ENCODE measurements at places on chromosomes 2 and 18.

DNA sequence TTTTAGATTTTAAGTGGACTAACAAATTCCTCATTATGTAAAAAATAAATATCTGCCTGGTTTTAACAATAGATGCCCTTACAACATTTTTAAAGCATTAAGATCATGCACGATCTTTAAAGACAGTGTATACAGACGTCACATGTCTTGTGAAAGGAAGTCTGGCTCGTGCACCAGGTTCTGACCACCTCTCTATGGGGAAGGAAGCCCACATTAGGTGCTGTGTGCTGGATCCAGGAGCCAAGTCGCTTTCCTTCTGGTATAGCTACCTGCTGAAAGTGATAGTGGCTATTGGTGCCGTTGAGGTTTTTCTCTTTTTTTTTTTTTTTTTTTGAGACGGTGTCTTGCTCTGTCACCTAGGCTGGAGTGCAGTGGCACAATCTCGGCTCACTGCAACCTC lies 116.5 kb downstream of the NCK2 start:
- no peaks in the 10 kb centered on the region for H3K27me3 ChIP-seq
- no peaks in the 10 kb centered on the region for H3K36me3 ChIP-seq
- no peak overlapping the region for H3K4me3 ChIP-seq
- no peak overlapping the region for H3K27ac ChIP-seq

DNA sequence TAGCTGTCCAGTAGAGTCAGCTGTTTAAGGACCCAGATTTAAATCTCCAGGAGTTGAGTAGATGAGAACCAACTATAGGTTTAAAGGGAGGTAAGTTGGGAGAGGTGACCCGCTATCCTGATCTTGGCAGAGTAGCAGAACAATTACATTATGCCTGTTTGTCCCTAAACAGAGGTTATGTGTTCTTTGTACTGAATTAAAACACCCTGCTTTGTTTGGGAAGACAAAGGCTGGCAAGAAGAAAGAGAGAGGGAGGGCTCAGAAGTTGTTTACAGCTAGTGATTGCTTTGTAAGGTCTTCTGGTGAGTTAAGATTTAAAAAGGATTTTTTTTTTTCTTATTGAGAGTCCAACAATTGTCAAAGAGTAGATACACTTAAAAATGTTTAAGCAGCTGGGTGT lies 37.3 kb downstream of the USP14 start:
- no peak overlapping the region for H3K27ac ChIP-seq
- no peak for DNase-seq
- H3K4me3 ChIP-seq, result no peak overlapping the region
- no peaks in the 10 kb centered on the region for H3K4me1 ChIP-seq

GRCh38 chr2:216149741-216150140 lies 40.6 kb downstream of the XRCC5 start:
- H3K4me3 ChIP-seq, result no peak overlapping the region
- peaks cover 16% of the 10 kb centered on the region for H3K36me3 ChIP-seq
- no peak for DNase-seq
- no peaks in the 10 kb centered on the region for H3K27me3 ChIP-seq

GRCh38 chr2:237717366-237718276 lies 81.0 kb upstream of the RBM44 start:
- no peak overlapping the region for H3K4me3 ChIP-seq
- no peak for DNase-seq
- no peaks in the 10 kb centered on the region for H3K27me3 ChIP-seq

GRCh38 chr2:38599706-38600105 lies 3.0 kb downstream of the HNRNPLL start:
- H3K27me3 ChIP-seq, result no peaks in the 10 kb centered on the region
- H3K4me3 ChIP-seq, result no peak overlapping the region
- H3K27ac ChIP-seq, result no peak overlapping the region
- H3K4me1 ChIP-seq, result no peaks in the 10 kb centered on the region

DNA sequence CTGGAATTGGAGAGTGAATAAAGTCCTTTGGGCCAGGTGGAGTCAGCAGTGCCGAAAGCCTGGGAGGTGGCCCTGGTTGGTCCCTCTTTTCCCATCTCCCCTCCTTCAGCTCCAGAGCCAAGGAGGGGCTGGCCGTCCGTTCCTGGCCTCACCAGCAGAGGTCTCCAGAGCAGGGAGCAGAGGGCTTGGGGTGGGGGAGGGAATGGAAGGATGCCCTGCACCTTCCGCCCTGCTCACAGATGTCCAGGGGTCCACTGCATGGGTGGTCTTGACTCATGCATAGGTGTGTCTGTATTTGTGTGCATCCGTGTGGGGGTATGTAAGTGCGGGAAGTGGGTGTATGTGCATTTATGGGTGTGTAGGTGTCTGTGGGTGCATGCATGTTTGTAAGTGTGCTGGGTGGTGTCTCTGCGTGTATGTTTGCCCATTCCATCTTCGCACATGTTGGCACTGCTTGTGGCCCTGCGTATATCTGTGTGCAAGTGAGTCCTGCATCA lies 201.8 kb downstream of the ZFP36L2 start:
- no peaks in the 10 kb centered on the region for H3K36me3 ChIP-seq
- H3K4me3 ChIP-seq, result no peak overlapping the region
- H3K27ac ChIP-seq, result no peak overlapping the region
- no peaks in the 10 kb centered on the region for H3K27me3 ChIP-seq
- no peaks in the 10 kb centered on the region for H3K4me1 ChIP-seq

DNA sequence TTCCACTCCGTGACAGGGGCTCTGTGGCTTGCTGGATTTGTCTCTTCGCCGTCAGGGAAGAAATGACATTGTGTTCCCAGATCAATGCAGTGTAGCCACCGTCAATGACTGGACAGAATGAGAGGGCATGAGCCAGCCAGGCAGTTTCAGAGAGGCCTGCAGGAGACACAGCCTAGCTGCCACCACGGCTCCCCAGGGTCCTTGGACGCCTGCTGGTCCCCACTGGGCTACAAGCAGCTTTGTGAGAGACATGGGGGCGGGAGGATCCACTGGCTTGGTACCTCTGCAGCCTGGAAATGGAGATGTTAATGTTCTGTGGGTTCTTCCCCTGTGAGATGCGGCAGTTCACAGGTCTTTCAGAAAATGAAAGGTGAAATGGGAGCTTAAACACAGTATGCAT lies 12.1 kb upstream of the AMER3 start:
- H3K36me3 ChIP-seq, result no peaks in the 10 kb centered on the region
- no peak overlapping the region for H3K4me3 ChIP-seq
- peaks cover 8% of the 10 kb centered on the region for H3K4me1 ChIP-seq
- no peak overlapping the region for H3K27ac ChIP-seq
- DNase-seq, result no peak
- no peaks in the 10 kb centered on the region for H3K27me3 ChIP-seq

DNA sequence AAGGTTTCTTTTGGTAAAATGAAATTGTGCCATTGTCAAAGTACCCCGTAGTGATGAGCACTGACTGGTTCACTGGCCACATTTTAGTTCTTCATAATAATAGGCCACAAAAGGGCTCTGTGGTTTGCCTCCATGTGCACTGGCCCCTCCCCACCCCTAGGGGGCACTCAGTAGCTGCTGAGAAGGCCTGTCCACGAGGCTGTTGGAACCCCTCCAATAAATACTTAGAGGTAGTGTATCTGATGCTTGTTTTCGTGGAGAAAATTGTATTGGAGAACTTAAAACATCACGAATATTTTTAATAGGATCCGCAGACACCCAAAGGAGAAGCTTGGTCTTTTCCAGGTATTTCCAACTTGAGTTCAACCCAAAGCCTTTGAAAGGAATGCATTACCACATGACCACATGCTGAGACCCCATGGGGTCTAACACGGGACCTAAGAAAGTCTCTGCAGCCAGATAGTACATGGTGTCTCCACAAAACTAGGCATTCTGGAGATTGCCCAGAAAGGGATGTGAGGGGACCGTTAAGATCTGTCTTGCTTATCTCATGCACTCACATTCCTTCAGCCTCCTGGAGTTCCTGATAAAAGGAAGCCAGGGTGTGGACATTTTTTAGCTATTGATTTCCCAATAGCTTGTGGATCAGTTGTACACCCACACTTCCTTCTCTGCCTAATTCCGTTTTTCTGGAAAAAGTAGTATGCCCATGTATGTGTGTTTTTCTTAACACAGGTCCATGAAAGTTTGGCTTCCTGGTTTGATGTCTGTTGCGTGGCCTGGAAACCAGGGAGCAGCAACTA lies 28.5 kb upstream of the NOSTRIN start:
- peak; percentile 95 for DNase-seq
- no peaks in the 10 kb centered on the region for H3K27me3 ChIP-seq
- H3K4me1 ChIP-seq, result peaks cover 1% of the 10 kb centered on the region
- no peak overlapping the region for H3K27ac ChIP-seq
- no peak overlapping the region for H3K4me3 ChIP-seq

DNA sequence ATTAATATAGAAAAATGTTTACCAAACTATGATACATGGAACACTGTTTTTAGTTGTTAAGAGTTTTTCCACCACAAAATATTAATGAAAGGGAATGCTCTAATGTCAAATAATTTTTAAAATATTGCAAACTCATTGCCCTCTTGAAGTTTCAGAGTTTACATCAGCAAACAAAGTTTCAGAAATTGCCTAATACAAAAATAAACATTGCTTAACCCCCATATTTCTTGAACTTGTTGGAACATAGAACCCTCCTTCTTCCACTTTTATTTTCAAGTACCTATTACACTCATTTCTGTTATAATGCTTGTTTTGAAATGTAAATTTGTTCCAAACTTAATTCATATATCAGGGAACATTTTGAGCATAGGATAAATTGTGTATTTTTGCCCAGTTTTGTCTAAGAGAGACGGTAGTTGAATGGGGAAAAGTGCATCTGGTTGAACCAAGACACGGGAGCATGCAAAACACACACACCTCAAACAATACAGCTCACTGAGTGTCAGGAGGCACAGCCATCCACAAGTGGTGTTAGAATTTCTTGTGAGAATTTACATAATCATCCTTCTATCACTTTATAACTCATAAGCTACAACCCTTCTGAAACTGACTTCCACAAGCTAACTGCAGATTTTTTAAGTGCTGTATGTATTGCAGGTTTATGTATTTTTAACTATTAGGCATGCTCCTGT lies 5.3 kb upstream of the MC4R start:
- no peak overlapping the region for H3K4me3 ChIP-seq
- H3K4me1 ChIP-seq, result no peaks in the 10 kb centered on the region
- no peaks in the 10 kb centered on the region for H3K36me3 ChIP-seq

All from mesendoderm (in vitro differentiated cells).